NCI-H1092 (cell line): ENCODE measurements at places on chromosomes 3 and 15.

DNA sequence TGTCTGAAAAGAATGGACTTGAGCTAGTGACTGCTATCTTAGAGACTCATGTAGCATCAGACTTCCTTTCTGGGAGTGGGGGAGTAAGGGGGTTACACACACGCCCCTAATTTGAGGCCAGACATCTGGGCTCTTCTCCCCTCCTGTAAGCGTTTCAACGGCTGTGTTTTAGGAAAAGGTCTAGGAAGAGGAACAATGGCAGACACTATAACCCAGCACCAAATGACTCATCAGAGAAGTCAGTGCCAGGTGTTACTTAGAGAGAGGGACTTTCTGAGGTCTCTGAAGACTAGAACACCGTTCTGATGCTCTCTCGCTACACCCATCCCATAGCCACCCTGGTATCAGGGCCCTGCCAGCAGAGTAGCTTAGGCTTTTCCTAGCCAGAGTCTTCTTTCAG is 65.5 kb downstream of the SSUH2 start:
- DNase-seq: no peak

DNA sequence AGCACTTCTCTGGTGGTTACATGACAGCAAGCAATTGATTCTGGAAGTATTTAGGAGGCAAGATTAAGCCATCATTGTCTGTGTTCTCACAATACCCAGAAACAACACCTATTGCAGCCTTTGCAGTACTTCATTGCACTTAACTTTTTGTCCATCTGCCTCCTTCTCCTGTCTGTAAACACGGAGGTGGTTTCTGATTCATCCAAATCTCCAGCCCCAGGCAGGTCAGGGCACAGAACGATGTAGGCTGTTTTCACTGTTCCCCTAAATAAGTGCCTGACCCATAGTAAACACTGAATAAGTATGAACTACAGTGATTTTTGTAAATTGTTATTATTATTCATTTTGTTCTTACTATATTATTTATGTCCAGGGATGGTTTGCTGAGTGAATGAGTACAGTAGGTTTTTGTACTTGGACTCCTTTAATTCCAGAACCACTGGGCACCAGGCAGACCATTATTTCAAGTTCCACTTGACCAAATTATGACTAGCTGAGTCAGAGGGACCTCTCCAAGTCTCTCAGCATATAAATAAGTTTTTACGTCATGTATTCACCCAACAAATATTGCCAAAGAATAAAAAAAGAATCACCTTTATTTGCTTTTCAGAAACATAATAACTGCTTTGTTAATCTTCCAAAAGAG is 283.3 kb upstream of the TRIM42 start:
- DNase-seq: no peak

DNA sequence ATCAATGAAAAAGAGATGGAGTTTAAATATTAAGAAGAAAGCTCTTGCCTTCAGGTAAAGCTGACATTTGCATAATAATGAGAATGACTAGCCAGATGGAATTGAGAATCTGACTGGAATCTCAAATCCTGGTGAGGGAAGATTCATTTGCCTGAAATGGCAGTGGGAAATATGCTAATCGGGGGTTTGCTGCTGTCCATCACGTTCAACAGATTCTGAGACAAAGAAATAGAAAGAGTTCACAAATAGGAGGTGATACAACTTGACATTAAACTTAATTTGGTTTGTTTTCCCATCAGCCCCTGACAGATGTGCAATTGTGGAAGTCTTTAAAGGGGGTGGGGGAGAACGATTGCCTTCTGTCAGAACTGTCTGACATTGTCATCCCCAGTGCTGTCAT is 347.4 kb downstream of the PDCD6IP start:
- DNase-seq: no peak

DNA sequence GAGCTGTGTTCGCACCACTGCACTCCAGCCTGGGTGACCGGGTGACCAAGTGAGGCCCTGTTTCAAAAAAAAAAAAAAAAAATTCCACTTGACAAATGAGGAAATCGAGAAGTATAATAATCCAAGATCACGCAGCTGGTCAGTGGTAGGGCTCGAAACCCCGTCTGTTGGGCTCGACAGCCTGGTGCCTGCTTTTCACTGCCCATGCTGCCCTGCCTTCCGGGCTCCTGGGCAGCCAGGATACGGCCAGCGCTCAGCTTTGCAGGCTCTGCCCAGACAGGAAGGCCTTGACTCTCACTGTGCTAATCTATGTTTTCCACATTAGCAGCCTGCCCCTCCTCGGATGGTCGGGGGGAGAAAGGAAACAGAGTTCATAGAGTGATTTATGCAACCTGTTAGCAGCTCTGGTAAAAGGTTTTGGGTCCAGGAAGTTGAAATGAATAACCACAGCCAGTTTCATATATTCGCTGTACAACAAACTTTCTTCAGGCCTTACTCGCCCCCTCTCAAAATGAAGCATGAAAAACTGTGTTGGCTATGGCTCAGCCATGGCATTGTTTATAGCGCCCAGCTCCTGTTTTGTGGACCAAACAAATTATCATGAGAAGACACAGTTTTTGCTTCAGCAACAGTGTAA is 108.8 kb downstream of the XXYLT1 start:
- no peak for DNase-seq

DNA sequence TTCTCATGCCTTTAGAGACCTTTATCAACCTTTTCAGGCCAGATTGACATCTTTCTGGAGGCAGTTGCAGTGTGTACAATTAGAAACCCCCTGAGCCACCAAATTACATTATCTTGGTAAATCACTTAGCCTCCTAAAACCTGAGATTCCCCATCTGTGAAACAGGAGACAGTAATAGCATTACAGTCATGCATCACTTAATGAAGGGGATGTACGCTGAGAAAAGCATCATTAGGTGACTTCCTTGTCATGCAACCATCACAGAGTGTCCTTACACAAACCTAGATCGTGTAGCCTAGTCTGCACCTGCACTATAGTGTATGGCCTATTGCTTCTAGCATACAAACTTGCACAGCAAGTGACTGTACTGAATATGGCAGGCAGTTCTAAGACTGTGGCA is 400.8 kb upstream of the CNTN3 start:
- DNase-seq: no peak

- DNase-seq: no peak
These were observed 17.4 kb upstream of the SECISBP2L start for GRCh38 chr15:49063402-49064280.

DNA sequence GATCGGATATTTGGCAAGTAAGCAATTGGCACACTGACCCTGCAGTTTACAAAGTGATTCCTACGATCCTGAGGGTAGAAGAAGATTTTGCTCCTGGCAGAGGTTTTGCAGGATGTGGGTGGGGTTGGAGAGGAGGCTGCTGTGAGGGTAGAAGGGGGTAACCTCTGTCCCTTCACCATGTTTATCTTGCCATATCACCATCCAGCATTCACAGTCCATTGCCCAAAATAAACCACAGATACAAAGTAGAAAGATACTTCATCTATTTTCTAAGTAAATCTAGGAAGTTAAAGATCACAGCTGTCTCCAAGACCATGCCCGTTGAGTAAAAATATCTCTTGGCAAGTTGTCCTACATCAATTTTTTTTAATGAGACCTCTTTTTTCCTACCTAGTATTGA is 51.6 kb downstream of the LIPC start:
- no peak for DNase-seq
